Stimulated activated CD8-positive, alpha-beta memory T cell treated with anti-CD3 and anti-CD28 coated beads, Interleukin-12 subunit alpha, Interleukin-12 subunit beta, amount 100 ng/mL, for 4 hours (primary cell): ENCODE measurements at places on chromosomes 1 and 21.

DNA sequence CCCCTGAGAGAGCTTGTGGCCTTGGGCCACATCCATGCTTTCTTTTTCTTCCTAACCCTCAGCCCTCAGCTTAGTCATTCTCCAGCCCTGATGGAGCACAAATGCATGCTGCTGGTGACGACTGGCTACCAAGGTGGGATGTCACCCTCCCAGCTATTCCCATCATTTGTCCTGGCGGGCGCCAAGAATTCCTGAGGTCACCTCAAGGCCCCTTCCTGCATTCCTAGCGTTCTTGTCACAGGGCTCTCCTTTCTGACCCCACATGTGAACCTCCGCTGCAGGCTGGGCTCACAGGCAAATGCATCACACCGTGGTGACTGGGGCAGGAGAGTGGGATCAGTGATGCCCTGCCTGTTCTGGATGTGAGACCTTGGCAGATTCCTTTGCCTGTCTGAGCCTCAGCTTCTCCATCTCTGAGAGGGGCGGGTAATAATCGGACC lies 53.4 kb upstream of the IFFO2 start:
- DNase-seq, result no peak

DNA sequence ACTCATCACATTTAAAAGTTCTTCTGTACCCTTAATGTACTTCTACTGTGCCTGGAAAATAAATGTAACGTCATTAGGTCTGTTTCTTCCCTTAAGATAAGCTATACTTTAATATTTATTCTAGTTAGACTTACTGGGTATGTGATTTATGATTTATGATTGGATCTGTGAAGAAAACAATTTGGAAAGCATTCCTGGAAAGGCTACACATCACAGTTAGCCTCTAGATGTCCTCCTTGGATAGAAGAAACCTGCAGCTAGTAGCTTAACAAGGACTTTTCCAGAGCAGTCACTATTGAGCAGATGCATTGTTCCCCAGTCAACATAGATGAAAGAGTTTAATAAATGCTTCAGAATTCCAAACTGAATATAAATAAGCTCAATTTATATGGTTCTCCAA lies 22.2 kb upstream of the ABL2 start:
- DNase-seq, result no peak

DNA sequence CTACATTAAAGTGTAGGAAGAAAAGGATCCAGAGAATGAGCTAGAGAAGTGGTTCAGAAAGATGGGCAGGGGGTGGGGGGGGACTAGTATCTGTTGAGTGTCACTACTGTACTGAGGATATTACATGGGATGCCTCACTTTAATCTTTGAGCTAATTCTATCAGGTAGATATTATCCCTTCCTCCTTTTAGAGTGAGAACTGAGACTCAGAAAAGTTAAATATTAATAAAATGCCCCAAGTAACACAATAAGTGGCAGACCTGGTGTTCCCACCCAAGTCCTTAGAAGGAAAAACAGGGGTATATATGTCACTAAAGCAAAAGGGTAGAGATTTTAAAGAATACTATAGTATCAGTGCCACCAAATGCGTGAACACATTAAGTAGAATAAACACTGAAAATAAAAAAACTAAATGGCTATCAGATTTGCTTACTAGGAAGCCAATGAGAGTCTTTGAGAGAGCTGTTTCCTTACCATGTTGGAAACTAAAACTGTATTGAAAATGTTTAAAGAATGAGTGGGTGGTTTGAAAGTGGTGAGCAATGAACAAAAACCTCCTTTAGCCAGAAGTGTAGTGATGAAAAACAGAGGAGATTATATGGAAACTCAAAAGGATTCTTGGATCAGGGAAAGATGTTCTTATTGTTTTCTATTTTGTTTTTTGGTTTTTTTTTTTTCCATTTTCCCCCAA lies 230.8 kb downstream of the BARHL2 start:
- DNase-seq, result no peak

GRCh38 chr1:227758366-227758765 lies 23.1 kb downstream of the SNAP47 start:
- no peak for DNase-seq

- no peak for DNase-seq
Measured at GRCh38 chr21:31682620-31683019, 23.1 kb downstream of the SOD1 start.
